ENCODE measurements at places on chromosomes 12 and 14.
A peak's percentile ranks its signal among the peaks of the same experiment; 100 is the strongest.

DNA sequence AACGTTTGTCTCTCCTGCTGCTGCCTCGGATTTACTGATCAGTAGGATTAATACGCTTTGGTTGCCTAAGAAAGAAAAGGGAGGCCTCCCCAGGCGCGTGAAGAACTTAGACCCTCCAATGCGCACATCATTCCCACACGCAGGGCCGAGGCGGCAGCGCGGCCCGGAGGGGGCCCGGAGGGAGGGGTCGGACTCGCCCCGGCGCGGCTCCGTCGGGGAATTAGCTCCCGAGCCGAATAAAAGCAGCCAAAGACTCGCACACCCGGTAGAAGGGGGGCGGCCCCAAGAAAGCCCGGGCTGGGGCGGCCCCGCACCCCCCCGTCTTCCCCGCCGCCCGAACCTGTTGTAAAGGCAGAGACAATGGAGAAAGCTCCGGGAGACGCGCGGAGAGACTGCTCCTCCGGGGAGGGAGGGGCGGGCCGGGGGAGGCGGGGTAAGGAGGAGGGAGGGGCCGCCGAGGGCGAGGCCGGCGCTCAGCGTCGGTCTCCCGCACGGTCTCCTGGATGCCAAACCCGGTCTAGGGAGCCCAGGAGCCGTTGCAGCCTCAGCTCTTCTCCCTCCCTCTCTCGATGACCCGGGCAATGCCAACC lies at the start of gene NELL2:
Gene NELL2 (minus strand): TSS at position 362 of the 590 bp plus-strand sequence. CDS start 446 bp downstream, outside the sequence.
- no peak for DNase-seq

DNA sequence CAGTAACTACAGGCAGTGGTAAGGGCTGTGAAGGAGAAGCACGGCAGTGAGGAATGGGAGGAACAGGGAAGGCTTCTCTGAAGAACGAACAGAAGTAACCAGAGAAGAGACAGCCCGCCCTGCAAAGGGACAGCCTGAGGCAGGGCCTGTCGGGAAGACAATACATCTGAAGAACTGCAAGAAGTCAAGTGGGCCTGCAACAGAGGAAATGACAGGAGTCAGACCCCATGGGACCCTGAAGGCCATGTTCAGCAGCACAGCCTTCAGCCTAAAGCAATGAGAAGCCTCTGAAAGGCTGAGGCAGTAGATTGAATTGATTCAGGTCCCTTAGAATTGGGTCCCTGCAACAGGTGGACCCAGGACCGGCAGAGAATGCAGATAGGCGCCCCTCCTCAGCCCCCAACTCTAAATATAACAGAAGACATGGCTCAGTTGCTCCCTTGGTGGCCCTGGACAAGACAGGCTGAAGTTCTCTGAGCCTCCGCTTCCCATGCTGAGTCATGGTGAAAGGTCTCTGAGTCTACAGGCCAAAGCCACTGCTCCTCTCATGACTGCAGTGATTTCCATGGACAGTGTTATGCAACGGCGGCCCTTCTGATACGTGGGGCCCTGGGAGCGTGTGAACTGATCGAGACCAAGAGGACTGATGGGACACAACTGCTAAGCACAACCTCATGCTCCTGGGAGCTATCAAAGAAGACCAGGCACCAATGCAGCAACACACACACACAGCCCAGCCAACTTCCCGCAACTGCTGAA lies 10.8 kb upstream of the ACTR6 start:
- no peak for DNase-seq

- peak; percentile 31 for DNase-seq
Observed at GRCh38 chr12:57483466-57483865, 3.8 kb upstream of the ARHGAP9 start.

- no peak for DNase-seq
Observed at GRCh38 chr12:125220404-125221273, 155.4 kb downstream of the AACS start.

DNA sequence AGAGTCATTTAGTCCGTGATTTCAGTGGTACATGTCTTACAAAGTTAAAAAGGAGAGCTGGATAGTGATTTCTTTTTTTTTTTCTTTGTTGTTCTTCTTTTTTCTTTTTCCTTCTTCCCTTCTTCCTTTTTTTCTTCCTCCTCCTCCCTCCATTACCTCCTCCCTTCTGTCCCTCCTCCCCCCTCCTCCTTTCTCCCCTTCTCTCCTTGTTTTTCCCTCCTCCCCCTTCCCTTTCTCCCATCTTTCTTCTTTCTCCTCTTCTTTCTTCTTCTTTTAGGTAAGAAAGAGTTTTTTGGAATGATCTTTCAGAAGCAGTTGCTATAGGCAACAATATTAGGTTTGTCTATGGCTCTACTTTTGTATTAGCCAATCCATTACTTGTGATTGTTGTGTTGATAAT lies 368.6 kb downstream of the RAD51B start:
- DNase-seq = no peak

GRCh38 chr14:75274899-75275569 lies 3.6 kb upstream of the FOS start:
- DNase-seq = peak; percentile 72

GRCh38 chr12:18158774-18159557 lies 69.0 kb upstream of the RERGL start:
- DNase-seq = peak; percentile 45

GRCh38 chr12:96774496-96775256 lies 132.4 kb upstream of the NEDD1 start:
- DNase-seq = peak; percentile 66

GRCh38 chr12:116878567-116879508 lies 2.4 kb downstream of the HRK start:
- DNase-seq = no peak

DNA sequence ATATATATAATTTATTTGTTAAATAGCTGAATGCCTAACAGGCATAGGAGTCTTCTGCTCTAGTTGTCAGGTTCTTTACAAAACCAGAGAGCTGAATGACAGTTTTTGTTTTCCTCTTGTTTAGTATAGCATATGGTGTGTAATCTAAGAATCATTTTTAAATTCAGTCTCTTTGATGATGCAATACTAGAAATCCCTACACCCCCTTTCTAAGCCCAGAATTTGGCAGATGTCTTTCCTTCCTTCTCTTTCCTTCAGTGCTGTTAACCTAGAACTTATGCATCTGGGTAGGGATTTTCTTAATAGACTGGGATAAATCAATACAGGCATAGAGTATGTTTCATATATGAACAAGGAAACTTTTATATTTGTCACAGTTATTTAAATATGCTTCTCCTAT lies 198.1 kb downstream of the KCNH5 start:
- DNase-seq = no peak

GRCh38 chr14:52370406-52370935 lies 56.4 kb downstream of the PTGER2 start:
- no peak for DNase-seq

GRCh38 chr12:53994264-53995001 lies 5.5 kb upstream of the HOXC9 start:
- DNase-seq = no peak

- no peak for DNase-seq
Observed at GRCh38 chr12:122322501-122322900, 56.2 kb upstream of the VPS33A start.

DNA sequence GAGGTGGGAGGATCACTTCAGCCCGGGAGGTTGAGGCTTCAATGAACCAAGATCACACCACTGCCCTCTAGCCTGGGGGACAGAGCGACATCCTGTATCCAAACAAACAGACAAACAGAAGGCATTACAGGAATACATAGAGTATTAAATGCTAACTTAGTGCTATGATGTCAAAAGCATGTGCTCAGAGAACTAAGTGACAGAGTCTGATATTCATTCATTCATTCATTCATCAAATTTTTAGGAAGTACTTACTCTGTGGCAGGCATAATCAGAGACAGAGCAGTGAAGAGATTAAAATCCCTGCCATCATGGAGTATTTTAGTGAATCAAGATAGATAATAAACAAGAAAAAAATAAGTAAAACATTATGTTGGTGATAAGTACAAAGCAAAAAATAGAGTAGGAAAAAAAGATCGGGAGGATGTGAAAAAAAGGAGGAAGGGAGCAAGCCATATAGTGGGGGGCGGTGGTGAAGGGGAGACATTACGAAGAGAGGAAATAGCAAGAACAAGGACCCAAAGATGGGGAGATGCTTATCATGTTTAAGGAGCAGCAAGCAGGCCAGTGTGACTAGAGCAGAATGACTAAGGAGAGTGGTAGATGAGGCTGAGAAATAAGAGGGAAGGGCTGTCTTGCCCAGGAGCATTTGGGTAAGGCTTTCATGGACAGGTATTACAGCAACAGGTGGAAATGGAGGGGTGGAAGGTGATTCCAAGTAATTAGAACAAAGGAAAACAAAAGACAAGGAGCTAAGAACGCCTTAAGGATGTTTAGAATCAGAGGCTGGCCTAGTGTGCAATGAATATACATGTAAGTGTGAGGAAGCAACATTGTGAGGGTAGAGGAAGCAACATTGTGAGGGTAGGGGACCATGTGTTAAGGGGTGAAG lies 2.8 kb downstream of the MAP4K5 start:
- peak; percentile 34 for DNase-seq

DNA sequence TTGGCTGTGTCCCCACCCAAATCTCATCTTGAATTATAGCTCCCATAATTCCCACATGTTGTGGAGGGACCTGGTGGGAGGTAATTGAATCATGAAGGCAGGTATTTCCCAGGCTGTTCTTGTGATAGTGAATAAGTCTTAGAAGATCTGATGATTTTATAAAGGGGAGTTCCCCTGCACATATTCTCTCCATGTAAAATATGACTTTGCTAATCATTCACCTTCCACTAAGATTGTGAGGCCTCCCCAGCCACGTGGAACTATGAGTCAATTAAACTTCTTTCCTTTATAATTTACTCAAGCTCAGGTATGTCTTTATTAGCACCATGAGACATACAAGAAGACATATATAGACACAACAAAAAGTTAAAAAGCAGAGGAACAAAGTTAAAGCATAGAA lies 120.0 kb downstream of the CPNE8 start:
- no peak for DNase-seq

- no peak for DNase-seq
Observed at GRCh38 chr14:74575507-74575906, 36.5 kb downstream of the LTBP2 start.

- DNase-seq = peak; percentile 51
Observed at GRCh38 chr14:34872822-34873588, 2.2 kb downstream of the BAZ1A start.

DNA sequence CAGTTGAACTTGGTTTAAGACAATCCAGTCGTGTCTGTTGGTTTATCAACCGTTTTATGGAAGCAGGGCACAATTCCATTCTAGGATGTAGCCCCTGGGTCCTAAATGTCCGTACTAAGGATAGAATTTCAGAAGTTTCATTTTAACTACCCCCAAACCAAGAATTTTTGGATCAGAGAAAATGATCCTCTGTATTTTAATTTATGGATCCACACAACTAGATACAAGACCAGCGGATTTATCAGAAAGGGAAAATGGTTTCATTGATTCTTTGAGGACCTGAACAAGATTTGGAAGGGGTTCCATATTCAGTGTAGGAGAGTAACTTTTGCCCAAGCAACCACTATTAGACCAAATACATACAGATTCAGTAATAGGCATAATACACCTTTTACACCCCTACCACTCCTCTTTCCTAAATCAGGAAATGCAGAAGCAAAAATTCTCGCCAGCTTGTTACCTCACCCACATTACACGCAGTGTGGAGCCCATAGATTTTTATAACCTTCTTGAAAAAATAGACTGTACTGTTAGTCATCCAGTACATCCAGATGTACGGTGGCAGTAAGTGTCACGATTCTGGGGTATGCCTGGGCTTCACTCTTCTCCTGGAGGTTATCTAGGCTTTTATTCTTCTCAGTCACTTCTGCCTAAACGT lies 1.4 kb upstream of the FBXL14 start:
- peak; percentile 45 for DNase-seq

- DNase-seq = no peak
Observed at GRCh38 chr14:88384718-88385117, 739 bp upstream of the SPATA7 start.

DNA sequence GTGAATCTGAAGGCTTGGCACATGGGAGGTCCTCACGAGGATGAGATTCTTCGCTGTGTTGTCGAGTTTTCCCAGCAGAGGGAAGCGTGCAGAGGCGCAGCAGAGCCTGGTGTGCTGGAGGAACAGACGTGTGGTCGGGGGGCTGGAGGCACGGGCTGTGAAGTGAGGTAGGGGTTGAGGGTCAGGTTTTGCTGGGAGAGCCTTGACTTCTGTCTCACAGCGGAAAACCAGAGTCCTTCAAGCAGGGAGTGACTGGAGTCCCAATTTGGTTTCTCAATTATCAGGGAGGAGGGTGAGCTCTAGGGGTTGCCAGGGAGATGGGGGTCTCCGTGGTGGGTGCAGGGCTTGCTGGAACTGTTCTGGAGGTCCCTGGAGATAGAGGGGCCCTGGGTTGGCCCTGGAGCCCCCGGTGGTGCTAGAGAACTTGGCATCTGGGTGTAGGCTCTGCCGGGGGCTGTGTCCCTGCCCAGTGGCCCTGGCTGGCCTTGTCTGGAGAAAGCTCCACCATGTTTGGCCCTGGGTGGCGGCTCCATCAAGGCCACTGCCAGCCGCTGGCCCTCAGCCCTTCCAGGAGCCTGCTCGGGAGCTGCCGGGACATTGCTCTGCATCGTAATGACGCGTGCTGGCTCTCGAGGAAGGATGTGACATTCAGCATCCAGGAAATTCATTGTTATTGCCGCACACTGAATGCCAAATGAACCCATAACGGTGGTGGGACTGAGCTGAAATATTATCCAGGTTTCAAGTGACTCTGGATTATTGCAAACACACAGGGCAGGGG lies 215.7 kb downstream of the KIF26A start:
- no peak for DNase-seq

DNA sequence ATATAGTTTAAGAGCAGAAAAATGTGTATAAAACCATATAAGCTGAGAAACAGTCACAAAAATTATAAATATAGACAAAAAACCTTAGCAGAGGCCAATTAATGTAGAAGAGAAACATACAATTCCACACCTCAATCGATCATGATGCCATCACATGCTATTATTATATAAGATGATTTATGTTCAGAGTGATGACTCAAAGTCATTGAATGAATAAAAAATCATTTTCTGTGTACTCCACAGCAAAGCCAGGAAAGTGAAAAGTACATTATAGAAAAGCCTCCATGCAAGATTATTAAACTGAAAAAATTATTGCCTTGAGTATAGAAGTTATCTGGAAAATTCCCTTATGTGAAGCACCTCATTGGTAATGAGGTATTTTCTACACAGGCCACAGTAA lies 229.2 kb upstream of the PPFIA2 start:
- DNase-seq = no peak

- no peak for DNase-seq
Observed at GRCh38 chr12:121358073-121358472, 5.9 kb upstream of the ANAPC5 start.

DNA sequence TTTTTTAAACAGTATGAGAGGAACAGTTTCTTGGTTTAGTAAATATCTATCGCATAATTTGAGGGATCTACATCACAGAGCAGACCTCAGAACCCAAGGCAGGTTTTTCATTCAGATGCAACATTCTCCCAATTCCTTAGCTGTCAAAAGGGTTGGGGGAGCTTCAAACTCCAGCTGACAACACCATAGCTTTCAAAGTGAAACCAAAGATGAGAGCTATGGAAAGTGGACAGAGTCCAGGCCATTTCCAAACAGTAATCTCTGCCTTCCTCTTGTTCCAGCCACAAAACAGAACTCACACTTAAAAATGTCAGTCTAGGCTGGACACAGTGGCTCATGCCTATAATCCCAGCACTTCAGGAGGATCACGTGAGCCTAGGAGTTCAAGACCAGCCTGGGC lies 87.8 kb downstream of the SPRING1 start:
- no peak for DNase-seq

All from brain microvascular endothelial cell (primary cell).